ENCODE measurements at places on chromosomes 13 and 19.

- no peak for DNase-seq
These were observed 724.9 kb upstream of the MIR17HG start for GRCh38 chr13:90622541-90622940.

DNA sequence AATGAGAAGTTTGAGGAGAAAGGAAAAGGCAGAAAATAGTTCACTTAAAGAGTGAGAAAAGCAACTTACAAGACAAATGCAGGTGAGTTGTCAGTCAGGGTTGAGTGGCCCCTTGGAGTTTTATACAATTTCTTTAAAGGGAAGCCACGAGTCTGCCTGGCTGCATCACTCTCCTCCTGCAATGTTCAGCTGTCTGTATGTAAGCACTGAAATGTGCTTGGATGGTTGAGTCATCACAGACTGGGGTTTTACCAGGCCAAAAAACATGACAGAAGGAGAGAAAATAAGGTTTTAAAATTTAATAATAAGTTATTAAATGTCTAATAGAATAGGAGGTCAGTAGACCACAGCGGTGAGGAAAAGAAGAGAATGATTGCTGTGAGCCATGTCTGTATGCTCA lies 51.0 kb upstream of the FGF14 start:
- DNase-seq, result no peak

DNA sequence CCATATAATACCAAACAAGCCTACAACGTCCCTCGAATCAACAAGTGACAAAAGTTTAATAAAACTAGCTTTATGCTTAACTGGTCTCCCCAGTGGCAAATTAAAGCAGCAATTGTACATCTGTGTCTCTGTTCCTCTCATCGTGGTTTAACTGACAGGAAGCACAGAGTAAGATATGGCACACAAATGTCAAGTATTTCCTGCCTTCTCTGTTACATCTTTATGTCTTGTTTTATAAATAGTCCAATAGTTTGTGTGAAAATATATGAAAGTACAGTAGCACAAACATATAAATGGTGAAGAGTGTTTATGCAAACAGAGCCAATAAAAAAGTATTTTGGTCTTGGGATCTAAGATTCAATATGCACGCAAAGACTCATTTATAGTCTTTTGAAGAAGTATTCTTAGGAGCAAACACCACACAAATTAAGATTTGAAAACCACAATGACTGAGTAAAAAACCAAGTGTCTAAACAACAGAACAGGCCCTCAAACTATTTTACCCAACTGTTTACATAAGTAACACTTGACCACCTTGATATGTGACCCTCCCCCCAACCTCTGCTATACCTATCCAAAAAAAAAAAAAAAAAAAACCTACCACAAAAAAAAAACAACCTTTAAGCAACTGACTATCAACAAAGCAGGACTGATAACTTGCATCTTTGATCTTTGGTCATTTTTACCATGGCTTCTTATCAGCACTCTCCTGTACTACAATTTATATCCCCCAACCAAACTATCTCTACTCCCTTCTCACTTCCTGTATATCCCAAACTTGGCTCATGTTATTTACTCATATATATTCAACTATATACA lies 14.0 kb downstream of the ELF1 start:
- DNase-seq, result no peak

DNA sequence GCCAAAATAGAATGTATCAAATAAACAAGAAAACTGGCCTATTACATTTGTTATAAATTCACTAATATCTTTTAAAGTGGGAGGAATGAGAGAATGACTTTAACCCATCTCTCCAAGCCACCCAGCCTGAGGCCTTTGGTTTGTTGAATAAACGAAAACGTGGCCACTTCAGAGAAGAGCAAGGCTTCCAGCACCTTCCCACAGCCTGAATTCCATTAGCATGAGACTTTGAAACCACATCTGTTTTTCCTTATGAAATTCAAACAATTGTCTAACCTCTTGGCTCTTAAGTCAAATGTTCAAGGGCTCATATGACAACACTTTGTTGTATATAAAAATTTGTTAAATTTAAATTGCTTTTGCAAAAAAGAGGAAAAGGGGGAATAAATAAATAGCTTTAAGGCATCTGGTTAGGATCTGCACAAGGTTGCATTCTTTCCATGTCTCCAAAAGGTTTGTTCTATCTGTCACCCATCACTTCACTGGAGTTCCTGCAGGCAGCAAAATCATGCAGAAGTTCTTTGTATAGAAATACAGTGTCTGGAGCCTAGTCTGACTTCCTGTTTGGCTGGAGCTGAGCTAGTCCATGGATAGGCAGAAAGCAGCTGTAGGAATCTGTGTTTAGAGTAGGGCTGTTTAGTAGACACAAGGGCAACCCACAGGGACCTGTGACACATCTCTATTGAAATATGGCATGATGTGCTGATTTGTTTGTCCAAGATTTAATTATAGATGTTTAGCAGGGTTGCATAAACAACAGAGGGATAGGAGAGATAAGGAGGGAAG lies 502.3 kb downstream of the KCTD12 start:
- no peak for DNase-seq

Data from stimulated activated CD4-positive, alpha-beta T cell treated with anti-CD3 and anti-CD28 coated beads, Interleukin-15, amount 100 ng/mL, for 1 hour (primary cell).